ENCODE measurements at places on chromosomes 5 and 9.

DNA sequence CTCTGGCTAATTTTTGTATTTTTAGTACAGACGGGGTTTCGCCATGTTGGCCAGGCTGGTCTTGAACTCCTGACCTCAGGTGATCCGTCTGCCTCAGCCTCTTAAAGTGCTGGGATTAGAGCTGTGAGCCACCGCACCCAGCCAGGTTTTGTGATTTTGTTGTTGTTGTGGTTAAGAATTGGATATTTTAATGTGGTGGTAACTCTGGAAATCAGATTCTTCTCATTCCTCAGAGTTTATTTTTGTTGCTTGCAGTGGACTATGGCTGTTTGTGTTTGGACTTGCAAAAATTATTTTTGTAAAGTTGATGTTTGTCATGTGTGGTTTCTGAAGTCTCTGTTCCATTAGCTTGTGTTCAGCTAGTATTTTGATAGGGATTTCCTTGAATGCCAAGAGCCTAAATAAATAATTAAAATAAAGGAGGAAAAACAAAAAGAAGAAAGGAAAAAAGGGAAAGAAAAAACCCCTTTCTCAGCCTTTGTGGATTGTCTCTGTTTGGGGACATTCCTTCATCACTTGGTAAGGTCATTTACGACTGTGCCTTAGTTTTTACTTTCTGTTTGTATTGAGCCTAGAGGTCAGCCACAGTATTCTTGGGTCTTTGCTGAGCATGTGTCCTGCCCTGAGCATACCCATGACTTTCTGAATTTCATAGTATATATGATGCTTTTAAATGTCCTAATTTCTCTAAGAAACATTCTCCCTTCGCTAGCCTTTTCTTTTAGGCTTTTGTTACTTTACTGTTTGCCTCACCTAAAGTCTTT, 37.3 kb downstream of the PBX3 start:
- no peak for DNase-seq

GRCh38 chr5:4717446-4717845, 422.7 kb upstream of the ADAMTS16 start:
- no peak for DNase-seq

DNA sequence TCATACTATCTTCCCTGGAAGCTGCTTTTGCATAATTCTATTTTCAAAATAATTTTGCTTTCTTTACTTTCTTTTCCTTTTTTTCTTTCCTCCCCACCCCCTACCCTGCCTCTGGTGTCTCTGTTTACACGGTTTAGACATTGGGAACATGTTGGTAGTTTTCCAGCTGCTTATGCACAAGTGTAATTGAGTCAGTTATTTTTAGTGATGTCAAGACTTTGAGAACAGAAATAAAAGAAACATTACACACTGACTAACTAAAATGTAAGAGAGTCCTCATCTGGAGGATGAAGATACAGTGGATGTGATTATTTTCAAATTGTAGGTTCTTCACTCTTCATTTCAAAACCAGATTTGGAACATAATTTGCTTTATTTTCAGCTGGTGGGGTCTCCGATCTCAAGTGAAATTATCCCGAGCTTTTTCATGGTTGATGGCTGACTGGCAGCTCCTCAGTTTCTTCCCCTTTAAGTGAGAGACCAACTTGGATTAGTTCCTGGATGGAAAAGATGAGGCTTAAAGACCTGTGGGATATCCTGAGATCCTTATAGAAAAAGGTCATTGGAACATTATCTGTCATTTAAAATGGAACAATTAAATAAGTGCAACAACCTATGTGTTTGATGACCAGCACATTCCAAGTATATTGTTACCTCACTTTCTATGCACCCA, 154.4 kb upstream of the ZNF462 start:
- no peak for DNase-seq

DNA sequence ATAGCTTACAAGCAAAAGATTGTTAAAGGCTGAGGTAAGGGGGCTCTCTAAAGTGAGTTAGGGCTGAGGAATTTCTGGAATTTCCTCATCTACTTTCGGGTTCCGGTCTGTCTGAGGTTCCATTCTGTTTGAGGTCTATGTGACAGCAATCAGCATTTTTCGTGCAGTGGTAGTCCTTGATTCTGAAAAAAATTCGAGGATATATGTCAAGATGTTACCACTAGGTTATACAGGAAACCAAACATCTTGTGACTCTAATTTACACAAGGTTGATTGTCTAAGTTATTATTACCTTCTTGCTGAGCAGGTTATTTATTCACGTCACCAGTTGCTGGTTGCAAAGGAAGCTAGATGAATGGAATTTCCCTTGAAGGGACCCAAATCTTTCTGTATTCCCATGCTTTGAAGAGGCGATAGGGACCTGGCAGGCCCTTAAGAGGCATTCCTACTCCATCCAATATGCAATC, 35.2 kb downstream of the RLN2 start:
- DNase-seq, result no peak

DNA sequence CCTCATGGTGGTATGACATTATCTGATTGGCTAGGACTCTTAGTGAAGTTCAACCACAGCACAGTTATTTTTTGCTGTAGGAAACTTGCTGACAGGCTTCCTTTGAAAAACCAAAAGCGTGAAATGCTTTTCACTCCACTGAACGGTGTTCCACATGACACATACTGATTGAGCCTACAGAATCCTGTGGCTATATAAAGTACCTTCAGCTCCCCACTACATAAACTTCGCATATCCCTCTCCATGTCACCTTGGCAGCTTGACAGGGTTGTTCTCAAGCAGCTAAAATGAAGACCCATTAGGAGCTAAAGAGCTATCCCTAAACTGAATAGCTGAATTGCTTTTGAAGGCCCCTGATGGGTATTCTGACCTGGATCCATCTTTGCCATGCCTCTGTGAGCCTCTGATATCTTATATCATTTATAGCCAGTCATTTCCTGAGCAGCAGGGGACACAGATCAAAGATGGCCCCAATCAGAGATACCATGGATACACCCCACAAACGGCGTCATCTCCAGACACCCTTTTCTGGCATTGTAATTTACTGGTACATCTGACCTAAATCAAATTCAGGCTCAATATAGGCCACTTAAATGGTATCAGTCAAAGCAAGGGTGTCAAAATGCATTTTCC, 91.5 kb downstream of the APBA1 start:
- no peak for DNase-seq

Data from left forelimb (tissue), 1 donor.